ENCODE measurements at places on chromosomes 1 and 21.

GRCh38 chr1:56302878-56303277 lies 276.5 kb downstream of the PLPP3 start:
- no peak for DNase-seq

DNA sequence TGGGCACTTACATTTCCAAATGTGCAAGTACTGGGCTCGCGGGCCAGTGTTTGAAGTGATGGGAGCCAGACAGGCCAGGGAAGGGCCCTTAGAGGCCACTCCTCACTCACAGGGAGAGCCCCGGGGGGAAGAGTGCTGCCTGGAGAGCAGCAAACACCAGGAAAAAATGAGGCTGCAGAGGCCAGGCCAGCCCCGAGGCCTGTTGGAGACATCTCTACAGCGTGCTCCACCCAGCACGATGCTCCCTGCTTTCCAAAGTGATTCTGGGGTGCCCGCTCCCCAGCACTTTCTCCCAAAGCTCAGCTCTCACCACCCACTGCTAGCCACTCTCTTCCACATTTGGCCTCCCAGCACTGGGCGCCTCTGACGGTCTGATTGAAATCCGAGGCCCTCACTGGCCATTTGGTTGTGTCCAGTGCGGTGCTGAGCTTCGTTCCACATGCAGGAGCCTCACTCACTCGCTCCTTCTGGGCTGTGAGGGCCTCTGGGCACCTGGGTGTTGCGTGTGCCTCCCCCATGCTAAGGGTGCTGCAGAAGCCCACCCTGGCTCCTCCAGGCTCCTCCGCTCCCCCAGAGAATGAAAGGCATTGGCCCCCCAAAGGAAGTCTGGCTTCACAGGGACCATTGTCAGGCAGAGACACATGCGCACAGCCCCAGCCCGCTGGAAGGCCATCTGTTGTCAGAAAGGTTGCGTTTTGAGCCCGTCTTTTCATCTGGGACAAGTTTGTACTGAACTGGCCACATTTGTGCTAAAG lies 385.4 kb upstream of the VAMP3 start:
- no peak for DNase-seq

- no peak for DNase-seq
Observed at GRCh38 chr1:59947047-59947938, 20.7 kb upstream of the CYP2J2 start.

- DNase-seq: no peak
Observed at GRCh38 chr21:34996304-34997101, 52.6 kb downstream of the RUNX1 start.

- no peak for DNase-seq
Observed at GRCh38 chr1:79325705-79326104, 319.2 kb upstream of the ADGRL4 start.

GRCh38 chr1:65440915-65441314 lies 20.4 kb downstream of the LEPR start:
- no peak for DNase-seq

DNA sequence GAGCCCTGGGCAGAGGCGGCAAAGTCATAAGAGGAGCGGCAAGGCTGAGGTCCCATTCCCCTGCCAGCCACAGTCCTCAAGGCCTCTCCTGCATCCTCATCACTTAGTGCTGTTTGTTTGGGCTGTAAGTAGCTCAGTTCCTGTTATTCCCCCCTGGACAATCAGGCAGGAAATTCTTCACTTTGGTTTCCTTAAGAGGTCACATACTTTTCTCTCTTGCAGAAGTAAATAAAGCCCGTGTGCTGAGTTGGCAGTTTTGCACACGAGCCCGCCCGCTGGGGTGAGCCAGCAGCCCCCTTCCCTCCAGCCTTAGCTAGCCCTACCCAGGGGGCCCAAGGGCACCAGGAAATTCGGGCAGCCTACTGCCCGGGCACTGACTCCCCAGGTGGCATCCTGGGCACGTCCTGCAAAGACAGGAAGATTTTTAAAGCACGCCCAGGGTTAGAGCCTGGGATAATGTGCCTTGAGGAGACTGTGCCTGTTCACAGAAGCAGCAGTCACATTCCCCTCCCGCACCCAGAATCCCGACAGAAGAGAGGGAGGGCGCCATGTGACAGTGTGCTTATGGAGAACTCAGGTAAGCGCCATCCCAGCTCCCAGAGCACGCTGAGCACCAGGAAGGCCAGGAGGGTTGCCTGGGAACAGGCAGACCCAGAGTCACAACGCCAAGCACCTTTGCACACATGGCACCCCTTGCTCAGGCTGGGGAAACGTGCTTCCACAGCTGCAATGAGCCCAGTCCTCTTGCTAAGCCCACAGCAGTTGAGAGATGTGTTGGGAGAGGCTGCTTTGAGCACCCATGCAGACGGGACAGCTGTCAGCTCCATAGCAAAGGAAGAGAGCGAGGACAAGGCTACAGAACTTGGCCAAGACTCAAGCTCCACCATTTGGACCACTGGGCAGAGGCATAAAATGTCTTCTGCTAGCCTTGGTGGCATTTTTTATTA lies 144.5 kb upstream of the TMEM51 start:
- DNase-seq: no peak

GRCh38 chr1:157734321-157734720 lies 33.8 kb upstream of the FCRL3 start:
- DNase-seq: no peak

- no peak for DNase-seq
Observed at GRCh38 chr1:205600085-205600484, 31.7 kb downstream of the ELK4 start.

GRCh38 chr1:40861224-40862003 lies 749 bp downstream of the CITED4 start:
- DNase-seq: no peak

DNA sequence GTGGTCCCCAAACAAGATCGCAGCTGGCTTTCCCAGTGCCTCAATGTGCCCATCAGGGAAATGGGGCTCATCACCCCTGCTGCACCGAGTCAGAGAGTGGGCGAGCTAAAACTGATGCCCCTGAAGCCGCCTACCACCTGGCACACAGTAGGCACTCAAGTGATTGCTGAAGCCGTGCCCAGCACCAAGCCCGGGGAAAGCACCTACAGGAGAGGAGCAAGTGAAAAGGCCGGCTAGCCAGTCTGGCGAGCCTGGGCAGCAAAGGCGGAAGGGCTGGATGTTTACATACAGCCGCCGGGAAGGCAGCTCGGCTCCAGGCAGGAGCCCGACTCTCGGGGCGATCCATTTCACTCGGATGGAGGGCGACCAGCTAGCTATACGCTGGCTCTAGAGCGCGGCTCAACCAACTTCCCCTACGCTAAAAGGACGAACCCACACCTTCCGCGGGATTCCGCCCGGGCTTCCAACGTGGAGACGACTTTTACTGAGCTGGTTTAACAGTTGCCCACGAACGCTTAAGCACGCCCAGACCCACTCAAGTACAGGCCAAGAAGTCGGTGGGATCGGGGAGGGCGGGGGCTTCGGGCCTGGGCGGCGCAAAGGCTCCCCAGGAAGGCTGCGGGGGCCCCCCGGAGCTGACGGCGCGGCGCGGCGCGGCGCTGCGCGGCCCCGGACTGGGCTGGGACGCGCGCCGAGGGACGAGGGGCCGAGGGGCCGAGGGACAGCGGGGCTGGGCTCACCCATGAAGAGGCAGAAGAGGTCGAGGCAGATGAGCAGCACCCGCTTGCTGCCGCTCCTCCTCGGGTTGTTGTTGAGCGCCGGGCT lies 1.0 kb downstream of the PLPP3 start:
- no peak for DNase-seq

DNA sequence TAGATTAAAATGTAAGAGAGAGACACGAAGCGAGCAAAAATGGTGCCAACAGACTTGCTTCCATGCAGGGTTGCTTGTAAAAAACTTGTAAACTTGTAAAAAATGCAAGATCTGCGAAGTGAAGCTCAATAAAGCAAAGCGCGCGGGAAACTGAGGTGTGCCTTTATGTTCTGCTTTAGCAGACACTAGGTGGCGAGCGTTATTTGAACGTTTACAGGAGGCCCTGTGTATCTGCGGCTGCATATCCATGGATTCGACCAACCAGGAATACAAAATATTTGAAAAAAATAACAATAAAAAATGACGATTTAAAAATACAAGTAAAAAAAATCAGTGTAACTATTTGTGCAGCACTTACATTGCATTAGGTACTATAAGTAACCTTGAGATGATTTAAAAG lies 1.5 kb downstream of the UBE2G2 start:
- DNase-seq: no peak

DNA sequence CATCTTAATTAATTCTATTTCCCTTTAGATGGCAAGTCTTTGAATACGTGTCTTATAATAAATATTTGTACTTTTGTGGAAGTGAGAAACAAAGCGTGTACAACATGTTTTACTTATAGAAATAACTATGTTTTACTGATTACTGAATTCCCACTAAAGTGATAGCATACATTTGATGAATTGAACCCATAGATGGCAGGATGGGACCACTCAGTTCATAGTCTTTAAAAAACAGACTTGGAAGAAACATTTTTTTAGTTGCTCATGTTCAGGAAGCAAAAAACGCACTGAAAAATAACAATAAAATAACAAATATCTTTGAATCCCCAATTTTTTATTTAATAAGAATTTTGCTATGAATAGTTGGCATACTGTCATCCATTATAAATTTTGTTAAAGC lies 507.1 kb upstream of the ZRANB2 start:
- DNase-seq: no peak

GRCh38 chr21:31557421-31558188 lies 101.9 kb upstream of the SOD1 start:
- no peak for DNase-seq

- no peak for DNase-seq
Observed at GRCh38 chr1:225872075-225872430, 10.1 kb downstream of the TMEM63A start.
